Peyer's patch (tissue), 4 donors: ENCODE measurements at places on chromosomes 7 and 10. TPM values are rescaled to one million over a fixed set of nuclear protein-coding genes. Genes with fewer than 3 reads are reported as not detected.
A peak's percentile ranks its signal among the peaks of the same experiment; 100 is the strongest.

- no peak for DNase-seq
Measured at GRCh38 chr7:102872460-102872859, 40.3 kb upstream of the LRRC17 start.

Gene GRB10
- 34.3 TPM for total RNA-seq

Gene KMT2E
- 146 TPM for total RNA-seq

DNA sequence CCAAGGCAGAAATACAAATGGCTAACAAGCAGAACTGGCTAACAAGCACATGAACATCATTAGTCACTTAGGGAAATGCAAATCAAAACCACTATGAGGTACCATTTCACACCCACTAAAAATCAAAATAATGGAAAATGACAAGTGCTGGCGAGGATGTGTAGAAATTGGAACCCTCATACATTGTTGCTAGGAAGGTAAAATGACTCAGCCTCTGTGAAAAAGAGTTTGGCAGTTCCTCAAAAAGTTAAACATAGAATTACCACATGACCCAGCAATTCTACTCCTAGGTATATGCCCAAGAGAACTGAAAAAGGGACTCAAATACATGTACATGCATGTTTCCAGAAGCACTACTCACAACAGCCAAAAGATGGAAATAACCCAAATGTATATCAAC is 52.8 kb upstream of the ANAPC16 start:
- DNase-seq = no peak

DNA sequence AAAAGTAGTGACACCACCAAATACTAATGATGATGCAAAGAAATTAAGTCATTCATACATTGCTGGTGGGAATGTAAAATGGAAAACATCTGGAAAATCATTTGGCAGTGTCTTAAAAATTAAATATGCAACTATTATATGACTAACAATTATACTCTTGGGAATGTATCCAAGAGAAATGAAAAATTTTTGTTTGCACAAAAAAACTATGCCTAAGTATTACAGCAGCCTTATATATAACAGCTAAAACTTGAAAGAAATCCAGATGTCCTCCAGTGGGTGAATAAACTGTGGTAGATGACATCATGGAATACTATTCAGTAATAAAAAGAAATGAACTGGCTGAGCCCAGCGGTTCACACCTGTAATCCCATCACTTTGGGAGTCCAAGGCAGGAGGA is 132.0 kb downstream of the NEBL start:
- DNase-seq = no peak

GRCh38 chr10:6083523-6084475 is 5.0 kb upstream of the RBM17 start:
- no peak for DNase-seq

DNA sequence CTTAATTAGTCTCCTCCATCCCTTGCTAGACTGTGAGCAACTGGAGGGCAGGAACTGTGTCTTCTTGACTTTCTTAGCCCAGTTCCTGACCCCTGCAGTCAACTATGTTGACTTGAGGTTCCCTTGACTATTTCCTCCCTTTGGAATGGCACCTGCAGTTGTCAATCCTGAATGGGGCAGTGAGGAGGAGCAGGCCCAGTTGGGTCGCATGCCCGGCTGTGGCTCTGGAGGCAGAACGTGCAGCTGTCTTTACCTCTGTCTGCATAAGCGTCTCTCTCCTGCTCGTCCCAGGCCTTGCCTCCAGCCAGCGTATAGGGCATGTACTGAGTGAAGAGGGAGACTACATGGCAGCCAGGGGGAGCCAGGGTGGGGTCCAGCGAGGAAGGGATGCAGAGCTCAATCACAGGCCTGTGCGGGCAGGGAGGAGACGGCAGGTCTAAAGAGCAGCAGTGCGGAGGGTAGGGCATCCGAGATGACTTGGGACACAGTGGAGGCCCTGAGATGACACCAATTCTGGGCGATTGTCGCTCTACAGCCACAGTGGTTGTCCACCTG is 26.8 kb downstream of the PYROXD2 start:
- DNase-seq = no peak

GRCh38 chr7:12722636-12723605 is 35.5 kb downstream of the ARL4A start:
- DNase-seq = no peak

DNA sequence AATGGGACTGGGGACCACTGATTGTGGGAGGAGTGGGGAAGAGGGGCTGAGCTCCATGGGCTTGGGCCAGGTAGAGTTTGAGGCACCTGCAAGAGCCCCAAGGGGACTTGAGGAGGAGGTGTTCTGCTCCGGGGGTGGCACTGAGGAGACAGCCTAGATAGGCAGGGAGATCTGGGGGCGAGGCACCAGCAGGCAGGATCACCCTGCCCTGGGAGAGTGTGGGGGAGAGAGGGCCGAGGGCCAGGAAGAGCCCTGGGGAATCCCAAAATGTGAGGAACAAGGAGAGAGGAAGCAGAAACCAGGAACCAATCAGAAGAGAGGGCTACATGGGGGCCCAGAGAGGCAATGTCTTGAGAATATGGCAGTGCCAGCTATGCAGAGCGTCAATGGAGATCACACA is 34.6 kb downstream of the LEP start:
- no peak for DNase-seq

DNA sequence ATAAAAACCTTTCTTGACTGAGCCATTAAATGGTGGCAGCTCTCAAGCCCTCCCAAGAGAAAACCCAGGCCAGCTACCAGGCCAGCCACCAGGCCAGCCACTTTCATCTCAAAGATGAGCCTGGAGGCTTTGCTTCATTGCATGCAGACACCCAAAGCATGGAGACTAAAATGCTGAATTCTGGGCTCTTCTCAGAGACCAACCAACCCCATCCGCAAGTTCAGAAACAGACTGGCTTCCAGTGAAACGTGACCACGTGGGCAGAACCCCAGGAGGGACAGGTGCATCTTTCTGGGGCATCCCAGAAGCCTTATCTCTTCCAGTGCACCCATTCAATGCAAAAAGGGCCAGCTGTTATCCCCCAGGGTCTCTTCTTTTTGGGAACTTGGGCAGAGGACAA is 20.9 kb downstream of the CHST15 start:
- DNase-seq = no peak

DNA sequence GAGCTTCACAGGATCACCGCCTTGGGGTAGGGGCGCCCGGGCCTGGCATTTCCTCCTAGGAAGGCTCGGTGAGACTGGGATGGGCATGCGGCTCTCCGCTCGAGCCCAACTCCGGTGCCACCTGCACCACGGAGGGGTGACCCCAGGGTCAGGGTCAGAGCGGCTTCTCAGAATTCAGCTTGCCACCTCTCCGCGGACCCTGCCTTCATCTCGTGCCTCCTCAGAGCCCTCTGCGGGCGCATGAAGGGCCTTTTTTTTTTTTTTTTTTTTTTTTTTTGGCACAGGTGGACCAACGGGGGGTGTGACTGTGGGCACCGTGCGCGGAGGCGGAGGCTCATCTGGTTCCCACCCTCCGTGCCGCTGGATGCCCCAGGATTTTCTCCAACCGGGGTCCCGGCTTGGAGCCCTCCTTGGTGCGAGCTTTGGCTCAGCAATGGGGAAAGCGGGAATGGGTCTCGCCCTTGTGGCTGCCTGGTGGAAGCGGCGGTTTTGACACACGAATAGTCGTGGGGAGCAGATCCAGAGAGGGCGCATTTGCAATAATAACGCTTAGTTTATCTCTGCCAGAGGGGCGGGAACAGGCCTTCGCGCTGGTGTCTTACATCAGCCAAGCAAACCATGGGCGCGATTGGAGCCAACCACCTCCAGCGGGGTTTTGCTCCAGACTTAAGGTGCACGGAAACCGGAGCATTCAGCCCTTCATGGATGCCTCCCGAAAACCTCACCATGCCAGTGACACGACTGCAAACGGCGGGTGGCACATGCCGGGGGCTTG is 5.0 kb upstream of the TNRC18 start:
- DNase-seq = peak; percentile 81

Gene GARIN1A
- total RNA-seq = 3.4 TPM

DNA sequence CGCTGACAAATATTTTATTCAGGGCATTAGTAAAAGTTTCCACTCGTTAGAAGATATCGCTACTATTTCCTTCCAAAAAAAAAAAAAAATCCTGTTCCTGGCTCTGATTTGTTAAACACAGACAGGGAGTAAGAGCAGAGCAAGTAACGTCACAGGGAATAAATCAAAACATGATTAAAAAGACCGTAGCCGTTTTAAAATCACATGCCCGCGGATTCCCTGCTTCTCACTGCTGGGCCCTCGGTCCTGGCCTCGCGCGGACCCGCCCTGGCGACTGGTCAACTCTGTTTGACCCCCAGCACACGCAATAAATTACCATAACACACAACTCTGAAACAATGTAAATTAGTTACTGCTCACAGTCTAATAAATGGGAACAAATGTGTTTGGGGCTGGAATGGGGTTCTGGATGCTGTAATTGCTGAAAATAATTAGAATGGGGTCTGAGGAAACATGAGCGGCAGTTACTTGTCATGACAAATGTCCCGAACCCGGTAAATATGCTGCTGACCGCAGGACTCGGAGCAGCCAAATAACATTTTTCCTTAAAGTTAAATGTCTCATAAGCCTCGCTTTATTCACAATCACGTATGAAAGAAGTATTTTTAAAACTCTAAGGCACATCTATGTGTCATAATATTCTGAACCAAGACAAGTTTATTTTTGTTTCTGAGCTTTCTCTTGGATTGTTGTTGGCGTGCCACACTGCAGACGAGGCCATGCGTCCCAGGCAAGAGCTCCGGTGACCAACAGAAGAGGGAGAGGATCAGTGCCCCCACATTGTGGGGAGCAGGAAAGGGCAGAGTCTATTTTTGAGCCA is 17.9 kb downstream of the EBF3 start:
- DNase-seq = no peak

DNA sequence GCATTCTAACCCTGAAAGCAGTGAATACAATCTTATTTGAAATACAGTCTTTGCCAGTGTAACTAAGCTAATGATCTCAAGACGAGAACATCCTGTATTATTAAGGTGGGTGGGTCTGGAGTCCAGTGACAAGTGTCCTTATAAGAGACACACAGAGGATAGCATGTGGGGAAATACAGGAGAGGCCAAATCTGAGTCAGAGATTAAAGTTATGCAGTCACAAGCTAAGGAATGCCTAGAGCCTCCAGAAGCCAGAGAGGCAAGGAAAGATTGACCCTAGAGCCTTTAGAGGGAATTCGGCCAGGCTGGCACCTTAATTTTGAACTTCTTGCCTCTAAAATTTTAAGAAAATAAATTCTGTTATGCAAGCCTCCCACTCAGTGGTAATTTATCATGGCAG is 87.5 kb upstream of the HGF start:
- DNase-seq = no peak

GRCh38 chr10:78436706-78437406 is 403.2 kb downstream of the RPS24 start:
- DNase-seq = no peak

Gene GIMAP4
- total RNA-seq = 6.6 TPM

DNA sequence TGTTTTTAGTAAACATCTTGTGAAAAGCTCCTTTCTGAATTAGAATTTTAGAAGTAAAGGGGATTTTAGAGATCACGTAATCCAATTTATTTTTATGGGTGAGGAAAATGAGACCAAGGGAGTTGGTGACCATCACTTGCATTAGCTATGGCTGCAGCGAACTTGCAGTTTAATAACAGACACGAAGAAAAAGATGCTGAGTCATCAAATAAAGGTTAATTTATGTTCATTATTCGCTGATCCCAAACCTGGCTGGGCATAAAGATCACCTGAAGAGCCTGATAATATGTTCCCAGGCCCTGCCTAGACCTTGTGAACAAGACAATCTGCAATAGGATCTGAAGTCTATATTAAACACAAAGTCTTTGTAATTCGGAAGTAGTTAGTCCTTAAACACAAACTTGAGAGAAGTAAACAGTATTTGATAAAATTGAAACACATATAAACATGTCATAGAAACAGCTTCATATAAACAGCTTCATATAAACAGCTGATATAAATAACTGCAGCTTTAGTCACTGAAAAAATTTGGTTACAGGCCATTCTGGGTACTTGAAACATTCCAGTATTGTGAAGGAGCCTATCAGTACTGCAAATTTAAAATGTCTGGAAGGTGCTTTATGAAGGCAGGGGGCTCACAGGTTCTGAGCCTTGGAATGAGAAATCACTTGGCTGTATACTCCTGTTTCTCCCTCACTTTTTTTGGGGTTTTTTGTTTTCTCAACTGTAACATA is 16.5 kb downstream of the GPR158 start:
- no peak for DNase-seq

GRCh38 chr10:101585841-101586240 is 2.2 kb downstream of the POLL start:
- DNase-seq = no peak

Gene CXCL12
- 6.7 TPM for total RNA-seq

- DNase-seq = no peak
Measured at GRCh38 chr7:138564365-138564764, 104.3 kb downstream of the TRIM24 start.

Gene EIF3A
- 86.7 TPM for total RNA-seq

DNA sequence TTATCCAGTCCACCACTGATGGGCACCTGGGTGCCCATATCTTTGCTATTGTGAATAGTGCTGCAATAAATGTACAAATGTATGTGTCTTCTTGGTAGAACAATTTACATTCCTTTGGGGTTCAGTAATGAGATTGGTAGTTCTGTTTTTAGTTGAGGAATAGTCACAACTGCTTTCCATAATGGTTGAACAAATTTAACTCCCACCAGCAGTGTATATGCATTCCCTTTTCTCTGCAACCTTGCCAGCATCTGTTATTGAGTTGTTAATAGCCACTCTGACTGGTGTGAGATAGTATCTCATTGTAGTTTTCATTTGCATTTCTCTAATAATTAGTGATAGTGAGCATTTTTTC is 27.8 kb downstream of the COA1 start:
- no peak for DNase-seq

Gene LRWD1
- total RNA-seq = 23.5 TPM

Gene PLXNA4
- 1.4 TPM for total RNA-seq
